Activated CD4-positive, alpha-beta T cell treated with anti-CD3 and anti-CD28 coated beads, Interleukin-2, amount 10 ng/mL, durations not matched to agents 7 days and 5 days (primary cell): ENCODE measurements at places on chromosomes 13 and 19. TPM values are rescaled to one million over a fixed set of nuclear protein-coding genes. Genes with fewer than 3 reads are reported as not detected.

CDC42EP5 gene
- total RNA-seq, result not detected

KLC3 gene
- not detected for total RNA-seq

ZNF808 gene
- total RNA-seq, result 40.5 TPM

DNA sequence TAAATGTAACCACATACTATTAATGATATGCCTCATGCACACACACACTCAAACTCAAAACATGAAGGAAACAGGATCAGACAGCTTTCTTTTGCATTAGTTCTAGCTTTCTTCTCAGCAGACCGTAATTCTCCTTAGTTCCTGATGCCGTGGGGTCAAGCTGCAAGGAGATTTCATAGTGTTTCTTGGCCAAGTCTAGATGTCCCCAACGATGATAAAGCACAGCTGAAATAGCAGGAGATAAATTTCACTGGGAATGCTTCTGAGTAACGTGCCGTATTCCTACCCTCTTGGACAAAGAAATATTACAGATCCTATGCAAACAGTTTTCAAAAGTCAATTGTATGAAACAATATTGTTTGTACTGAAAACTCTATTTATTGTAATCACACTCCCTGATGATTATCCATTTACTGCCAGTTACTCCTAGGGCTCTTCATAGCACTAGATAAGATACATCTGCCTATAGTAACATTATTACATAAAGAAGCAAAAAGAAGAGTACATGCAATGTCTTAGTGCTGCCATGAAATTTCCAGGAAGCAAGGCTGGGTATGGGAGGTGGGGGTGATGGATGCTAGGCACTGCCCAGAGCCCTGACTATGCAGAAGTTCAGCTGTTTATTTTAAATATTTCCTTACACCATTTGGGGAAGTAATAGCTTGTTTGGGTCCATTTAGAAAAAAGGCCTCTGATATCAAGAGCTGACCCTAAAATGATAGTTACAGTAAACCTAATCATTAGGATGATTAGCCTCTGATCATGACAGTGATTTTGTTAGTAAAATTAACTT lies 16.5 kb upstream of the GGACT start:
- no peak for DNase-seq
- H3K4me1 ChIP-seq, result peaks cover 21% of the 10 kb centered on the region
- peaks cover 33% of the 10 kb centered on the region for H3K36me3 ChIP-seq
- H3K27ac ChIP-seq, result no peak overlapping the region
- H3K27me3 ChIP-seq, result no peaks in the 10 kb centered on the region

- DNase-seq, result no peak
- H3K36me3 ChIP-seq, result no peaks in the 10 kb centered on the region
- H3K27me3 ChIP-seq, result no peaks in the 10 kb centered on the region
- H3K4me1 ChIP-seq, result no peaks in the 10 kb centered on the region
These were observed 44.4 kb upstream of the ZNF91 start for GRCh38 chr19:23439623-23440022.

DNA sequence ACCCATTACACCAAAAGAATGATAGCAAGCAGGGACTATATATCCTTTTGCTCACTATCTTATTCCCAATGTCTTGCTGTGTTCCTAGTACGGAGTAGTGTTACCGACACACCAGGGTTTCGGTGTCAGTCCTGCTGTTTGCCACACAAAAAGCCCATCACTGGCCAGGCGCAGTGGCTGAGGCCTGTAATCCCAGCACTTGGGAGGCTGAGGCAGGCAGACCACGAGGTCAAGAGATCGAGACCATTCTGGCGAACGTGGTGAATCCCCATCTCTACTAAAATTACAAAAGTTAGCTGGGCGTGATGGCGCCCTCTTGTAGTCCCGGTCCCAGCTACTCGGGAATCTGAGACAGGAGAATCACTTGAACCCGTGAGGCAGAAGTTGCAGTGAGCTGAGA lies 1467.3 kb upstream of the MIR17HG start:
- no peaks in the 10 kb centered on the region for H3K27me3 ChIP-seq
- no peaks in the 10 kb centered on the region for H3K36me3 ChIP-seq
- no peak overlapping the region for H3K4me3 ChIP-seq
- DNase-seq, result no peak
- H3K4me1 ChIP-seq, result no peaks in the 10 kb centered on the region

DNA sequence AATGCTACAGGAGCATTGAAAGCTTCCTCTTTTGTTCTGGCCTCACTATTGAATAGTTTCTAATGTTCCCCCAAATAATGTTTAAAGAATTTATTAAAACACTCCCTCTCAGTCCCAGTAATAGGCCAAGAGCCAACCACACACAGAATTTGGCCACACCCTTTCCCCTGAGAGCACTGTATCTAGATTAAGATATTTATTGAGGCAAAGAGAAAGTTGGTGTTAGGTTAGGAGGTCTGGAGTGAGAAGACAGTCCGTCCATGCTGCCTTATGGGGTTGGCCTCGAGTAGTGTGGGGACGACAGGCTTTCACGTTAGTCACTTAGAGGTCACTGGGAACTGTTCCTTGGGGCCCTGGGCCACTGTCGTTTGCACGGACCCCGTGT lies 122.9 kb upstream of the RNF113B start:
- H3K27me3 ChIP-seq, result peaks cover 8% of the 10 kb centered on the region
- no peaks in the 10 kb centered on the region for H3K36me3 ChIP-seq
- no peak overlapping the region for H3K4me3 ChIP-seq
- DNase-seq, result no peak
- no peaks in the 10 kb centered on the region for H3K4me1 ChIP-seq
- no peak overlapping the region for H3K27ac ChIP-seq

DNA sequence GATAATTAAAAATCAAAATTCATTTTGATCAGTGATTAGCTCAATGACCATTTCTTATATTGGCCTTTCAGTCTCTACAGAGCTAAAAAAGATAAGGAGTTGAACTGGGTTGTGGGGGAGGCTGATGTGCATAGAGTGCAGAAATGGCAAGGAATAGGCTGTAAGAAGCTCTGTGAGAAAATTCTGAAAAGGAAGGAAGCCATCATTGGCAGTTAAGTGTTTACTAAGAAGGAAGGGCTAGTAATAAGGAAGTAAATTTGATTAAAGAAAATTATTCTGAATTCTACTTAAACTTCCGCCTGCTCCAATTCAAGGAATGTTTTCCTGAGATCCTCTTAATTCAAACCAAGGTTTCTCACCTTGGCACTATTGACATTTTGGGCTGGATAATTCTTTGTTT lies 187.5 kb downstream of the MZT1 start:
- H3K36me3 ChIP-seq, result no peaks in the 10 kb centered on the region
- no peak overlapping the region for H3K27ac ChIP-seq
- no peak overlapping the region for H3K4me3 ChIP-seq
- DNase-seq, result no peak

- H3K27ac ChIP-seq, result no peak overlapping the region
- no peak for DNase-seq
- H3K27me3 ChIP-seq, result peaks cover 7% of the 10 kb centered on the region
- H3K4me3 ChIP-seq, result no peak overlapping the region
These were observed 9.5 kb downstream of the ANO8 start for GRCh38 chr19:17325133-17325532.

DNA sequence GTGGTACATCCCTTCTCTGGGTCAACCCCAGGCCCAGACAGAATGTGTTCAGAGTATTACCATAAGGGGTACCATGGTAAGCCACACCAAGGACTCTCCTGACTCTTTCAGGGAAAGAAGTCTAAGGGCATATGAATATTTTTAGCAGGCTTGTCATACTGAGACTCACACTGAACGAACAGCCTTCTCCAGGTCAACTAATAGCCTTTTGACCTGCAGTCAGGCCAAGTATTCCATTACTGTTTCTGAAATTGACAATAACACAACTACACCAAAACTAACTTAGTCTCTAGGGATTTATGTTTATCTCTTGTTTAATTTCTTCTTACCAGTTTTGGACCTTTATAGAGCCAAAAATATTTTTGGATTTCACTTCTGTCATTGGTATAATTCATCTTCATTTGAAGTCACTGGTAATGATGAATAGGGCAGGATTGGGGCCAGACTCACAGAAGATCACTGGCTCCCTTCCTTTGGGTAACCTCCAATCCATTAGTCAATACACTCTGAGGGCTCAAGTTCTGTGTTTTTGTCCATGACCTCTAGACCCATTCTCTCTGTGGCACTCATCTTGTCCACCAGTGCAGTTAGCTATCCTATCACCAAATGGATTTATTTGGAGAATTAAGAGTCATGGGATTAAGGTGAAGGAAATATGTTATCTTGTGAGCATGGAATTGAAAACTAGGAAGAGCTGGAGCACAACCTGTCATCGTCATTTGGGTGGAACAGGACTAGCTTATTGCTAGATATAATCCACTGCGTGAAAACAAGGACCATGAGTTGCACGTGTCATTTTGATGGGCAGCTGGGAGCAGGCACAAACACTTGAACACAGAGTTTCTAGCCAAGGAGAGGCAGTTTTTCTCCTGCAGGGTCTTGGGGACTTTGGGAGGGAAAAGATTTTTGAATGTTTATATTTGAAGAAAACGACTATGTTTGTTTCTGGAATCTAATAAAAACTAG lies 313.3 kb downstream of the DCLK1 start:
- no peaks in the 10 kb centered on the region for H3K27me3 ChIP-seq
- H3K4me3 ChIP-seq, result no peak overlapping the region
- no peak overlapping the region for H3K27ac ChIP-seq
- no peak for DNase-seq
- no peaks in the 10 kb centered on the region for H3K4me1 ChIP-seq

DNA sequence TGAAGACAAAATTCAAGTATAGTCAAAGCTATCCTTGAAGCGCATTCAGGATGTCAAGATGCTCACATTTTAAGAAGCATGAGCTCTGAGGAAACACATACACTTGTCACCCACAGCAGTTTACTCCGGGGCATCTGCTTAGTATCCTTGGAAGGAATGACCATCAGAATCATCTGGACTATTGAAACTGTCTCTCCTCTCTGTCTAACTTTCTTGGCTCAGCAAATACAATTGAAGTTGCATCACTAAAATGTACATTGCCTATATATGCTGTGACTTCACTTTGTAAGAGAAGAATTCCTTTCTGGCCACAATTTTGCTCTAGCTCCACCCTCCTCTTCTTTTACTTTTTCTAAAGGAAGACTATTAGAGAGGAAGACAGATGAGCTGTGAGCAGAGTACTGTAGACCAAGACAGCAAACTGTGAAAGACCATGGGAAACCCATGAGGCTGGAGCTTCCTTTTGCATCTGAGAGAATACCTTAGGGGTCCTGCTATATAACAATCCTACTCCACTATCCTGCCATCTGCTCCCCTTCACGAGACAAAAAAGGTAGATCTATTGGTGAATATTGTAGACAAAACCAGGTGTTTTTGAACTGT lies 906.3 kb downstream of the PCDH9 start:
- H3K27me3 ChIP-seq, result no peaks in the 10 kb centered on the region
- H3K4me3 ChIP-seq, result no peak overlapping the region
- DNase-seq, result no peak
- H3K4me1 ChIP-seq, result no peaks in the 10 kb centered on the region

GRCh38 chr13:24308488-24309020 lies 826 bp upstream of the C1QTNF9 start:
- H3K27me3 ChIP-seq, result no peaks in the 10 kb centered on the region
- no peak overlapping the region for H3K27ac ChIP-seq
- no peak for DNase-seq
- H3K4me3 ChIP-seq, result no peak overlapping the region
- H3K36me3 ChIP-seq, result peaks cover 22% of the 10 kb centered on the region

- peak; percentile 51 for DNase-seq
- H3K4me1 ChIP-seq, result peaks cover 7% of the 10 kb centered on the region
These were observed 6.9 kb downstream of the UPK1A start for GRCh38 chr19:35673121-35673804.

DNA sequence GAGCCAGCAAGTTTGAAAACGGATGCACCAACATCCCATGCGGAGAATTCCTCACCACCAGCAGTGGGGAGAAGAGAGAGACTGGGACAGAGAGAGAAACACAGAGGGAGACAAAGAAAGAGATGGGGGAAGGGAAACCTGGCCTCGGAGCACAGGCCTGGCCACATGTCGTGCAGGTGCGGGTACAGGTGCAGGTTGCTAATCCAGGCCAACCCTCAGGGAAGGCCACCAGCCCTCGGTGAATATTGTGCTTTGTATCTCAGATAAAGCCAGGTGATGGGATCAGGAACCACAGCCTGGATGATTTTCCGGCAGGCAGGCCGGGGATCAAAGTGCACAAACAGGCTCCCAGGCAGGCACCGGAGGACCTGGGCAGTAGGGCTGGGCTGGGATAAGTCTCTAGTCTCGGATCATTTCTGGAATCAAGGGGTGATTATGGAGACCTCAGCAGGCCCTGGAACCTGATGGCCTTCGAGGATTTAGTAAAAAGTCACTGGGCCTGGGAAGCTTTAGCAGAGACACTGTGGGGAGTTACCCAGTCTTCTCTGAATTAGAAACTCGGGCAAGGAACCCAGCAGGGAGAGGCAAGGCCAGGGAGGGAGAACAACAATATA lies 3.7 kb downstream of the GAS6 start:
- H3K4me1 ChIP-seq, result peaks cover 11% of the 10 kb centered on the region
- DNase-seq, result no peak
- H3K27ac ChIP-seq, result no peak overlapping the region

- no peaks in the 10 kb centered on the region for H3K36me3 ChIP-seq
- peaks cover 16% of the 10 kb centered on the region for H3K27me3 ChIP-seq
- no peak overlapping the region for H3K4me3 ChIP-seq
- DNase-seq, result no peak
- H3K27ac ChIP-seq, result no peak overlapping the region
These were observed 9.1 kb downstream of the FFAR2 start for GRCh38 chr19:35457173-35457572.

GRCh38 chr19:17389957-17390664 lies 3.9 kb downstream of the CCDC194 start:
- peaks cover 5% of the 10 kb centered on the region for H3K36me3 ChIP-seq
- H3K4me3 ChIP-seq, result peak overlapping the region; percentile 85
- H3K27me3 ChIP-seq, result peaks cover 22% of the 10 kb centered on the region
- DNase-seq, result no peak
- H3K27ac ChIP-seq, result no peak overlapping the region

DNA sequence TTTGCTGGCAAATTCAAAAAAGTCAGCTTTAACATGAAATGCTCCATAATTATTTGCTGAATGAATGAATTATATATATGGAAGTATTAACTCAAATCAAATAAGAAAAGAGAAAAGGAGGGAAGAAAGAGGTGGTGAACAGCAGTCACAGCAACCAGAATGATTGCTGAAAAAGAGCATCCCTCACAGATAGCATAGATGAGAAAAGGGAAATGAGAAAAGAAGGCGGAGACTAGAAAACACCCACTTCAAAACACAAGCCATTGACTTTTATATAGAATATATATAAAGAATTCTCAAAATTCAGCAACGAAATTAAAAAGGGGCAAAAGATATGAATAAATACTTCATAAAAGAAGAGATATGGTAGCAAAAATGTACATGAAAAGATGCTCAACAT lies 75.2 kb downstream of the CAB39L start:
- peaks cover 11% of the 10 kb centered on the region for H3K4me1 ChIP-seq
- H3K27ac ChIP-seq, result no peak overlapping the region
- no peak overlapping the region for H3K4me3 ChIP-seq
- H3K36me3 ChIP-seq, result peaks cover 2% of the 10 kb centered on the region

GRCh38 chr19:42096255-42096837 lies 20.4 kb downstream of the ZNF574 start:
- no peaks in the 10 kb centered on the region for H3K27me3 ChIP-seq
- peaks cover 12% of the 10 kb centered on the region for H3K4me1 ChIP-seq
